Muscle of back (tissue), 13 donors: ENCODE measurements at places on chromosomes 7 and 10.

- peak; percentile 18 for DNase-seq
These were observed 114.9 kb downstream of the IPMK start for GRCh38 chr10:58152673-58153263.

DNA sequence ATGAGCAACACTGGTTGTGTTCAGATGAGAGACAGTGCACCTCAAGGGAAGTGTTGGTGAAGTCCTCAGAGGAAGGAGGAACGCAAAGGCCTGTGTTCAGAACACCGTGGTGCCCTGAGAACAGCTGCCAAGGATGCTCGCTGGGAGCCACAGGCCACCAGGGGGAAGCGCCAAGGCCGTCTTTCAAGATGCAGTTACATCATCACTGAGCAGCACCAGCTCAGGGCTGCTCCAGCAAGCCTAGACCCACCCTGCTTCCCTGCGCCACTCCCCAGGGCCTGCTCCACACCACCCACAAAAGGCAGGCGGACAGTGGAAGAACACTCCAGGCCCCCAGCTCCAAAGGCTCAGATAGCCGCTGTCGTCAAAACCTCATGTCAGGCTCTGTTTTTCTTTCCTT lies 378.8 kb downstream of the DPP6 start:
- no peak for DNase-seq

DNA sequence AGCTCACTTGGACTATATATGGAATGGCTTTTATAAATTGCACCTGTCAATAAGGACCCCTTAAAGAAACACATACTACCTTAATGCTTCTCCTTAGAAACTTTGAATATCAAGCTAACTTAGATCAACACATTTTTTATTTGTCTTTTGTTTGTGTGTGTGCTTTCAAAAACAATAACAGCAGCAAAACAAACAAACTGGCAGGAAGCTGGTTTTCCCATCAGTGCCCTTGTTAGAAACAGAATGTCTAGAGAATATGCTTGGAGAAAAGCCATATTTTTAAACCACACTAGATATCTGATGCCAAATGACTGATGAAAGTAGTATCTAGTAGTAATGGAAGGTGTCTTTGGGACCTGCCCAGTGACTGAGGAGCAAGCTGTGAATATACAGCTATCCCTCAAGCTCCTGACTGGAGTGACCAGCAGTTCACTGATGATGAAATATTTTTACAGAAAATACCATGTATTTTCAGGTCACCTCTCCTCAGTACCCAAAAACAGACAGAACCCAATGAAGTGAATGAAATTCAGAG lies 1.0 kb downstream of the PDE1C start:
- DNase-seq, result no peak

DNA sequence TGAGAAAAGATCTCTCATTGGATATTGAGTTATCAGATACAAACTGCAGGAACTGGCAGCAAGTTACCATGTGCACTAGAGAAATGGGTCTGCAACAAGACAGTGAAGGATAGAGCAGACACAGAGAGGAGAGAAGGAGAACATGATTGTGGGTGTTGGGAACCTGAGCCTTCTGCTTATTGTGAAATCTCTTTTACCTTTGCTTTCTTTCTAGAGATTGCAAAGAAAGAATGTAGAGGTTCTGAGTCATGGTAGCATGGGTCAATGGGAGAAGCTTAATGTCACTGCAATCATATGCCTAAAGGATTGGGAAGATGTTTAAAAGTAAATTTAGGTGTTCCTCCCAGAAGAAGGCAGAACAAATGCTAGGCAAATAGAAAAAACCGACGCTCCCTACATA lies 821.4 kb downstream of the CCSER2 start:
- no peak for DNase-seq

GRCh38 chr7:27846388-27846787 lies 106.4 kb downstream of the TAX1BP1 start:
- no peak for DNase-seq

DNA sequence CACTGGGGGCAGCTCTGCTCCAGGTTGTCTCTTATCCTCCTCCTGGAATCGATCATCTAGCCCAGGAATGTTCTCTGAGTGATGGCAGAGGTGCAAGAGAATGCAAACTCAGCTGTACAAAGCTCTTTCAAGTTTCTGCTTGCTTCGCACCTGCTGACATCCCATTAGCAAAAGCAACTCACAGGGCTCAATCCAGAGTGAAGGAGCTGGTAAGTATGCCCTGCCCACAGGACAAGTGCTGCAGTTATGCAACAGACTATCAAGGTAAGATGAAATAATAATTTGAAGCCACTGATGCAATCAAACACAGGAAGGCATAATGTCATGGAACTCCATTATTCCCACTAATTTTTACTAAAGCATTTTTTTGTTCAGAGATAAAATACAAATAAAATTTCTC lies 122.2 kb downstream of the GRM3 start:
- no peak for DNase-seq

GRCh38 chr7:22944022-22944421 lies 69.9 kb downstream of the HYCC1 start:
- DNase-seq, result peak; percentile 75

DNA sequence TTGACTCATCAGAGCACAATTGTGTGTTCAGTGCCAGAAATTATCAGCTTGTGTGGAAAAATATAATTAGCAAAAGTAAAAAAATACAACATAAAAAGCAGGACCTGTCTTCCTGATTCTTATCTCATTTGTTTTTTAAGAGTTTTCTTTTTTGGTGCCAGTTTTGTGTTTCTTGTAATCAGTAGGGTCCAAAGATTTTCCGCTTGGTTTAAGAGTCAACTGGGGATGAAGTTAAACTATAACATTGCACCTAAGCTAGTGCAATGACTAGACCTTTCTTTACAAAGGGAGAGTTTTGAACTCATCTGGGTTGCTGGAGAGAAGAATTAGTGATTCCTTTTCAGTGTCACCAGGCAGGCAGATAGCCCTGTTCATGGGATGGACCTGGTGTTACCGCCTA lies 113.4 kb downstream of the PLPP4 start:
- DNase-seq, result no peak

- peak; percentile 90 for DNase-seq
These were observed 22.6 kb upstream of the INPP5A start for GRCh38 chr10:132514821-132515520.

DNA sequence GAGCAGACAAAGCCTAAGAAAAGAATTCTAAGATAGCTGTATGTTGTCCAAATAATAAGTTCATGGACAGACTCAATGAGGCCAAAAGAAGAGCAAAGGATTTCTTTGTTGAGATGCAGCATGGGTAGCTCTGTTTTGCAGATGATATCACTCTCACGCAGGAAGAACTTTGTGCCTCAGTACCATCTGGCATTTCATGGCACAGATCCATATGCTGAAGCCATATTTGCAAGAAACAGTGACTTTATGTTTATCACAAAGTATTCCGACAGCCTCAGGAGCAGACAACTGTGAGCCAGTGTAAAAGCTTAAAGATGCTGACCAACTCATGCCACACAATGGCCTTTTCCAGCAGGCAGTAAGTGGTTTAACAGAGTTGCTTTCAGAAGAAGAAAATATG lies 45.5 kb upstream of the RNF148 start:
- no peak for DNase-seq

GRCh38 chr7:131501422-131501821 lies 55.0 kb downstream of the PODXL start:
- peak; percentile 30 for DNase-seq

DNA sequence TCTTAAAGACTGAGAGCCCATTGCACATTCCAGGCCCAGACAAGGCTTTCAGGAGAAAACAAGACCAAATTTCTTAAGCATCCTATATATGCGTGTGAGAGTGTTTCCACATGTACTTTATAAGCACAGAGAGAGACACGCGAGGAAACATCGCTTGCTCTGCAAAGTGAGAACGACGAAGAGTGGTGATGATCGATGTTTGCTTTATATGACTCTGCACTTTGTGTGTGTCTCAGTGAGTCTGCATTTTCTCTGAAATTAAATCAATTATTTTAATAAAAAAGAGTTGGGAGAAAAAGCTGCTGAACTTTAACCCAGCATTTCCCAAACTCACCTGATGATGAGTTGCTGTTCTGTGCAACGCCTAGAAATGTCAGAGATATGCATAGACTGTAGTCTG lies 61.7 kb upstream of the ZMIZ1 start:
- DNase-seq, result no peak

- no peak for DNase-seq
These were observed 120.0 kb downstream of the ADAM12 start for GRCh38 chr10:126268013-126268920.

GRCh38 chr10:22228167-22228938 lies 10.5 kb upstream of the EBLN1 start:
- no peak for DNase-seq

DNA sequence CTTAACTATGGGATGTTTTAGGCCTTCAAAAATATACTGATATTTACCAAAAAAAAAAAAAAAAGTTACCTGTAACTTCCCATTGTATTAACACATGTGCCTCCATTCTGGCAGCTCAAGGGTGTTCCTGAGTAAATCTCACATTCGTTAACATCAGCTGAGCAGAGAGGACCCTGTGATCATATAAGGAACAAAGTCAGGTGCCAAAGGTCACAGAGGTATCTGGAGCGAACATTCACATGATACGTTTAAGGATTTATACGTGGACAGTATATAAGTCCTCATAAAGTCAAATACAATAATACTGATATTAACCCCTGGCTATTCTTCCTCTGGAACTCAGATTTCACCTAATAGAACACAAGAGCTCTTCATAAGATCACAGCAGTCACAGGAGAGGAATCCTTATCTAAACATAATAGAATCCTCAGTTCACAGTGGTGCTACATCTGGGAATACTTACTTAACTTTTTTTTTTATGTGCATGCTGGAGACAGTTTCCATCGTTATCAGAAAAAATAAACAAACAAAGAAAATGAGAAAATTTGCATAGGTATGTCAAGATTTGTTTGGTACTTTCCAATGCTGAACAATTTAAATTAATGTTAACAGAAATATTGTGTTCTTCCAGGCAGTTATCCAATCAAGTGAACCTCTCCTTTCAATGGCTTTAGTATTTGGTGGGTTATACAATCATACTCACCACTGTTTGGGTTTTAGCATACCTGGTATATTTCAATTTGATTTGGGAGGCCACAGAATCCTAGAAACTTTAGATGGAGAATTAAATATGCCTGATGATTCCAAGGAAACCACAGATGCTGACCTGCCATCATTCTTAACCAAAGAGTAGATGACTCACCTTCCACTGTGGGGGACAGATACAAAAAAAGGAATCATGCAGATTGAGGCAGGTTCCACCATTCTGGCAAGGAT lies 6.6 kb downstream of the CUBN start:
- peak; percentile 62 for DNase-seq

GRCh38 chr7:106839511-106839910 lies 25.6 kb upstream of the PIK3CG start:
- DNase-seq, result no peak

GRCh38 chr7:16634271-16634738 lies 11.2 kb downstream of the ANKMY2 start:
- no peak for DNase-seq

GRCh38 chr7:144729226-144729625 lies 106.6 kb downstream of the TPK1 start:
- no peak for DNase-seq

GRCh38 chr10:106980495-106981451 lies 183.7 kb downstream of the SORCS1 start:
- DNase-seq, result no peak

GRCh38 chr10:94024407-94024806 lies 30.7 kb downstream of the PLCE1 start:
- DNase-seq, result no peak

DNA sequence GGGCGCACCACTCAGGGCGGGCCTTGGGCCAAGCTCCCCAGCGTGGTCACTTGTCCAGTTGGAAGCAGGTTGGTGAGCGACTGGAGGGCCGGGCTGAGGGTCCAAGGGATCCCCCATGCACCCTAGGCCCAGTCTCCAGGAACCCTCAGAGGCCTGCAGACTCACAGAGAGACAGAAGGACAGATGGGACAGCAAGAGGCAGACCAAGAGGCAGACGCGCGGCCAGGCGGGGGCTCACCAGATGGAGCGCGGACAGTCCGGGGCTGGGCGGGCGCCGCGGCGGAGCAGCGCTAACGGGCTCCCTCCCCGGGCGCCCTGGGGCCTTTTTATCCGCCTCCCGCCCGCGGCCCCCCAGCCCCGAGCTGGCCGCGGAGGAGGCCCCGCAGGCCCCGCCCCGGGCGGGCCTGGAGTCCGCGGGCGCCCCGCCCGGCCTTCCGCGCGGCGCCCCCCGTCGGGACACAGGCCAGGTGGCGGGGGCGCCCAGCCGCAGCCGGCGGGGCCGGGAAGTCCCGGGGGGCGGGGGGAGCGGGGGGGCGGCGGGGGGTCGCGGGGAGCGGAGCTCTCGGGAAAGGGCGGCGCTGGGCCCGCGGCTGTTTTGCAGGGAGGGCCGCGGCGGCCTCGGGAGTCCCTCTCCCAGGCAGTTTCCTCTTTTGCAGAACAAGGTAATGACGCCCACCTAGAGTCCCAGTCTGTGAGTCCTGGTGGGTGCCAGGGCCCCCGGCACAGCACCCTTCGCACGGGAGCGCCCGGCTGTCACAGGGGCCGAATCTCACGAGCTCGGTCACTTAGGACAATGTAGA lies at the start of gene LOXL4:
TSS of gene LOXL4 (minus strand) at position 301 of the 800 bp plus-strand sequence. CDS start 5,175 bp downstream, outside the sequence.
- peak; percentile 78 for DNase-seq

DNA sequence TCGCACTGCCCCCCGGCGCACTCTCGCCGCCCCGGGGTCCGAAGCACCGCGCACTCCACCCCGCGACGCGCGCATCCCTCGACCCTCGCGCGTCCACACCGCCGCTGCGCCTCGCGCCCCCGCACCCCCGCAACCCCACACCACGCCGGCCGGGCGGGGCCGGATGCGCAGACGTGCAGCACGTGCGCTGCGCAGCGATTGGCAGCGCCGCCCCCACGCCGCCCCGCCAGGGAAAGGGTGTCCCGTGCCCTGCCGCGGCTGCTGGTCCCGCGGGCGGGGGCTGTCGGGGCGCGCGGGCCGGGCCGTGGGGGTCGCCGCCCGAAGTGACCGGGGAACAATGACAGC lies 53.7 kb upstream of the KDM7A start:
- peak; percentile 56 for DNase-seq

- no peak for DNase-seq
These were observed 157.2 kb downstream of the WNT2 start for GRCh38 chr7:117165656-117166055.

GRCh38 chr7:112484671-112485167 lies 3.9 kb downstream of the LSMEM1 start:
- peak; percentile 80 for DNase-seq

- DNase-seq, result no peak
These were observed 63.6 kb downstream of the TCERG1L start for GRCh38 chr10:131247873-131248272.

- DNase-seq, result no peak
These were observed 56.4 kb upstream of the PLPP4 start for GRCh38 chr10:120400601-120401000.

DNA sequence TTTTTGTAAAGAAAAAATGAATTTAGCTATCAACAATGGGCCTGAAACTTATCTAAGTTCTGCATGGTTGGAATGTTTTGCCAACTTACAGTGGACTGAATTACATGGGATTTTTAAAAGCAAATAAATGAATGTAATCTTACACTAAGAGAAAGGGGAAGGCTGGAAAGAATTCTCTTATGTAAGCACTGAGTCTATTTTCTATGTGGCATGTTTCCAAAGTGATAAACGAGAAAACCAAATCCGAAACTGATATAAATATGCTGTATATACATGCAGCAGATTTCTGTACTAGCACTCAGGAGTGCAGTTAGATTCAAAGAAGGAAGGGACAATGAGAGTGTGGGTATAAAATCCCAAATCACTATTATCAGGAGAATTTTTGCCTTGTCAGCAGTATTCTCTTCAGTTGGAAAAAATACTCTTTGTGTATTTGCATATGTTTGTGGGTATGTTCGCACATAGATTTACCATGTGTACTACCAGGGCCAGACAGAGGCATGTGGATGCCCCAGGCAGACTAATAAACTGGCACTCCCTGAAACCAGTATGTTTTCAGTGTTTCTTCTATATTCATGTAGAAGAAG lies 334.3 kb upstream of the SEMA3D start:
- DNase-seq, result no peak
